ENCODE measurements at places on chromosomes 3 and 15. TPM values are rescaled to one million over a fixed set of nuclear protein-coding genes. Genes with fewer than 3 reads are reported as not detected.

The NTRK3 gene
- total RNA-seq: not detected

The GOLGA8S gene
- 0.07 TPM for total RNA-seq

The IGSF10 gene
- not detected for total RNA-seq

The HHLA2 gene
- not detected for total RNA-seq

The TPRG1 gene
- not detected for total RNA-seq

The SCN5A gene
- 5.5 TPM for total RNA-seq

The IL12A gene
- 2.3 TPM for total RNA-seq

The PRSS50 gene
- total RNA-seq: not detected

The TRPM1 gene
- total RNA-seq: 0.60 TPM

The NRROS gene
- 10.2 TPM for total RNA-seq

The PLA2G4E gene
- not detected for total RNA-seq

The SOX2 gene
- not detected for total RNA-seq

The ATP13A5 gene
- not detected for total RNA-seq

The SLC49A4 gene
- total RNA-seq: 7.5 TPM

The UBR1 gene
- total RNA-seq: 20.7 TPM

The TYRO3 gene
- total RNA-seq: 5.4 TPM

The GOLGA8T gene
- not detected for total RNA-seq

The METTL6 gene
- 16.1 TPM for total RNA-seq

The IGDCC3 gene
- total RNA-seq: not detected

The SCG3 gene
- not detected for total RNA-seq

The TMCO5A gene
- not detected for total RNA-seq

The CD80 gene
- total RNA-seq: not detected

The ABI3BP gene
- 8.5 TPM for total RNA-seq

The CLEC3B gene
- total RNA-seq: not detected

The CHRNA7 gene
- total RNA-seq: 0.73 TPM

The MNS1 gene
- 1.3 TPM for total RNA-seq

The ARL14 gene
- not detected for total RNA-seq

The GNAT1 gene
- total RNA-seq: not detected

The TGM4 gene
- 0.07 TPM for total RNA-seq

The CCDC50 gene
- 164 TPM for total RNA-seq

The MKRN3 gene
- total RNA-seq: not detected

The CELSR3 gene
- 0.39 TPM for total RNA-seq

The UPK1B gene
- total RNA-seq: not detected

The TRAT1 gene
- total RNA-seq: not detected

The ENTPD3 gene
- total RNA-seq: not detected

The SLC6A11 gene
- total RNA-seq: not detected

The PDZRN3 gene
- total RNA-seq: not detected

The FGF12 gene
- 7.3 TPM for total RNA-seq

The DNAJC17 gene
- 31.3 TPM for total RNA-seq

The TMEM89 gene
- not detected for total RNA-seq

The COL8A1 gene
- total RNA-seq: 81.4 TPM

The RTP1 gene
- not detected for total RNA-seq

The IL16 gene
- total RNA-seq: 2.1 TPM

The FBXO40 gene
- total RNA-seq: not detected

The ZKSCAN7 gene
- 1.8 TPM for total RNA-seq

The RASL12 gene
- not detected for total RNA-seq

The PLA2G4F gene
- not detected for total RNA-seq

The LMAN1L gene
- not detected for total RNA-seq

The FGF7 gene
- total RNA-seq: not detected

The CAMP gene
- total RNA-seq: not detected

The ONECUT1 gene
- not detected for total RNA-seq

The XCR1 gene
- not detected for total RNA-seq

The NECTIN3 gene
- 21.5 TPM for total RNA-seq

The SEMA3G gene
- total RNA-seq: 3.5 TPM
